NCI-H446 treated with DMSO at 0.1 percent for 48 hours (cell line): ENCODE measurements at places on chromosomes 5 and 9.

GRCh38 chr5:138461343-138462125 lies 3.7 kb upstream of the EGR1 start:
- DNase-seq, result no peak

DNA sequence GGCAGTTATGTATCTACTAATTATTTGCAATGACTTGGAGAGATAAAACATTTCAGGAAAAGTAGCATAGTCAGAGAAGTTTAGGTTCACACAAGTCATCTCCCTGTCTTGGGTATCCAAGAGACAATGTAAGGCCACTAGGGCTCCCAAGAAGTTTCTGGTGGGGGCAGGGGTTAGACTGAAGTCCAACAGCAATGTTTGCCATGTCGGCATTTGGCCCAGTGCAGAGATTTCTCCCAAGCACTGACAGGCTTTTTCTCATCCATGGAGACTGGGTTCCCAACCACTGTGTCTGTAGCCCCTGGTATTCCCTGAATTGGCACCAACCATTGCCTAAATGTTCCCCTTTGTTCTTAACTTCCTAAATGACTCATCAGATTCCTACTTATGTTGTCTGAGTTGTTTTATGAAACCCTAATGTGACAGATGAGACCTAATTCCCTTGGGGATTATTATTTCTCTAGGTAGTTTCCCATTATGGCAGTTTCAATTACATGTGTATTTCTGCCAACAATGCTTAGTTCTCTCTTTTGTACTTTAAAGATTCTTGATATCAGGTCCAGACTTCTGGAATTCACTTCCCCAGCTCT lies 103.6 kb upstream of the EGFLAM start:
- DNase-seq, result no peak

DNA sequence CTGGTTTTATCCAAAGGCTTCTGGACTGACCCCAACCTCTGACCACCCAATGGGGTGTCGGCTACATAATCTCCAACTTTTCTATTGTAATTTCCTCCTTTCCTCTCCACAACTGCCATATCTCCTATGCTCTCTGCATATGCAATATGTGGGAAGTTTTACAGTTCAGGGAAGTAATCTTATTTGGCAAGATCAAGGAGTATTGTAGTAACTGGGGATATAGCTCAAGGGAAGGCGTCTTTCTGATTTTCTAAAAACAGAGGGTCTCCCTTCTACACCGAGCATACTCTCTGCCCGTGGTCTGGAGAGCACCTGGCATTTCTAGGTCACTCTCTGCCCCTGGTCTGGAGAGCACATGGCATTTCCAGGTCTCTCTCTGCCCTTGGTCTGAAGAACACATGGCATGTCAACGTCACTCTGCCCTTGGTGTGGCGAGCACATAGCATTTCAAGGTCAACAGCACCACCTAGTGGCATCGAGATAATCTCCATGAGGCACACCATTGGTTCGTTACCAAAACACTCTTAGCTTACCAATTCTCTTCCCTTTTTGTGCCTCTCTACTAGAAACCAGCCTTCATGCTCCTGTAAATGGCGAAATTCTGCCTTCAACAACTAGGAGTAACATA lies 616.4 kb upstream of the NUDT12 start:
- no peak for DNase-seq

DNA sequence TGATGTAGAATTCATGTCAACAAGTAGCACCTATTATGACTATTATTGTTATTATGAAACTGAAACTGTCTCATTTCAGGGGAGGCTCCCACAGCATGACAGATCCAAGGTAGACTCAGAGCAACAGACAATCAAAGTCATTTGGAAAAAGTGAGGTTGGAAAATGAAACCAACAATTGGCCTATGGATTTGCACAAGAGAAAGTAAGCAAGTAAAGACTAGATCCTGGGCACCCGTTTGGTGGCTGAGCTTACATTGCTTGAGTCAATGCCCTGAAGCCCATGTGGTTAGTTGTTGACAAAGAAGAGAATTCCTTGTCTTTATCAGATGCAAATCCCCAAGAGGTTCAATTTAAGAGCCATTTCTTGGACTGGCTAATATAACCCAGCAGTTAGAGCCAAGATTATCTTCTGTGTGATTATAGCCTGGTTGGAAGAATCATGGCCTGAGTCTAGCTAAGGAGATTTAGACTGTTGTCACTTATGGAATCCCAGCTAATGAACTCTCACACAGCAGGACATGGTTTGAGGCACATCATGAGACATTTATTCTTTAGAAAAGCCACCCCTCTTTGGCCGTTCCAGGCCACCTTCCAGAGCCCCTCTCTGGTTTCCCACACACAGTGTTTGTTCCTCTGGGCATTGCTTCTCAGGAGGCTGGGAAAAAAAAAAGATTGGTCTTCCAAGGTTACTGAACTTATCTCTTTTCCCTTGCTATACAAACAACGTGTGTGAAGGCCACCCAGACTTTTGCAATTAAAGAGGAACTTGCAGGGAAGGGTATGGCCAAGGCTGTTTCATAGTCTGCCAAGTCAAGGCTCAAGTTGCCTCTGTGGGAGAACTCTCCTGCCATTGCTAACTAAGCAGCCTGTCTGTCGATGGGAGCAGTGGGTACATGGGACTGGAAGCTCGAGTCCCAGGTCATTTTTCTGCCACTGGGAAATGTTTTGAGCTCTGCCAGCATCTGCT lies 399.5 kb downstream of the ENC1 start:
- DNase-seq, result no peak

GRCh38 chr9:14715102-14715501 lies 7.4 kb downstream of the CER1 start:
- no peak for DNase-seq

GRCh38 chr5:72814104-72814503 lies 2.4 kb upstream of the TNPO1 start:
- no peak for DNase-seq

GRCh38 chr9:78938821-78939220 lies 632.9 kb upstream of the TLE4 start:
- no peak for DNase-seq

DNA sequence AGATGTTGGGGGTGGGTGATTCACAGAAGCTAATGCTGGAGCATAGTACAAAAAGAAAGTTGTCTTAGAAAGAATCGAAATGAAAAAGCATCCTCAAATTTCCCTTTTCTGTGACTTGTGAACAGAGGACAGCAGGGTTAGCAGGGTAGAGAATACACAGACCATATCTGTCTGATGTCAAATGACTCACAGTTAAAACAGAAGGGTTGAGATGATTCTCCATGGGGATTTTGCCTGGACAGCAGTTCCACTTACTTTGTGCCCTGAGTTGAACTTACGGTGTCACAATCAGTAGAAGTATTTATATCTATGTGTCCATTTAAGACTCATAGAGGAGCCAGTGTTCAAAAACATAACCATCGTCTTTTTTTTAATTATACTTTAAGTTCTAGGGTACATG lies 801.6 kb downstream of the KCTD16 start:
- DNase-seq, result no peak

DNA sequence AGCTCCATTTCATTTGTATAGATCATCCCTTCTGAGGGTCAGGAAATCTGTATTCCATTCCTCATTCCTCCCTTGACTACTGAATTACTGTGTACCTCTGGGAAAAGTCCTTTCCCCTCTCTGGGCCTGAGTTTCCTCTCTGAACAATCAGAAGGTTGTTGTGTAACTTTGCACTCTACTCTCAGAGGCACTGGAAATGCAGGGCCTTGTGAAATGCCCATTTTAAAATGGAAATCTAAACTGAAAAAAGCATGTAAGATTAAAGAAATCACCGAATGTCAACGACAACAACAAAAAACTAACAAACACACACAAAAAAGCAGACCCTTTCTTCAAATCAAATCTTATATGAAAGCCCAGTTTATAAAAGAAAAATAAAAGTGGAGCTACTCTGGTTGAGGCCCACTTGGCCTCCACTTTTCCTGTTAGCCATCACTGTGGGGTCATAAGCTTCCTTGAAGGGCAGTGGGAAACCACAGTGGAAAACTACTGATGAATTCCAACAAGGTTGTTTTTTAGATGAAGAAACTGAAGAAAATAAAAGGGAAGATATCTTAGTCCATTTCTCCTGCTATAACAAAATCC lies 21.6 kb upstream of the GRPEL2 start:
- no peak for DNase-seq

DNA sequence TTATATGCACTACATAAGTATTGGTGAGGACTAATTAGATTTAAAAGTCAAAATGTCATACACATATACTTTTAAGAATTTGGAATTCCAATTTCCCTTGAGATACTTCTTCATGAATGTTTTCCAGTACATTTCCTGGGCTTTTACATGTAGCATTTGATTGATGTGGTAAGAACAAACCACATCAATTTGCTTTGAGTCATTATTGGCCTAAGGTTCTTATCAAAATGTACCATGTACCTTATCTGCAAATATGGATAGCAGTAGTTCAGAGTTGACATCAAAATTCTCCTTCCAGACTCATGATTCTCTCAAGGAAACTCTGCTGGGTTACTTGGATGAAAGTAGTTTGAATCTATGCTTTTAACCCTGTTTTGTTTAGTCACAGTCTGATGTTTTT lies 2.5 kb downstream of the CAST start:
- DNase-seq, result no peak

DNA sequence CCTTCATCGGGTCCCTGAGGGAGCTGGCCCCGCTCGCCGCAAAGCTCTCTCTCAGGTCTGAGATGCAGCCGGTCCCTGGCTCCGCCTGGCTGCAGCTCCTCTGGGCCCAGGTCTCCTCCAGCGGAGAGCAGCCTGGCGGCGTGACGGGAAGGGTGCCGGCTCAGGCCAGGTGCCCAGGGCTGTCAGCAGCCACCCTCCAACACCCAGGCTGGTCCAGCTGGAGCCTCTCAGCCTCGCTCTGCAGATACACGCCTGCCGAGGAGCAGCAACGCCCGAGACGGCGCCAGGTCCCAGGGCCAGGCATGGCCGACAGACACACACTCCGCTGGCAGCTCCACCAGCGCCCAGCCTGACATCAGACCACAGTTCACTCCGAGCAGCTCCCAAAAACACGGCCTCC lies 25.6 kb downstream of the FAM163B start:
- no peak for DNase-seq

DNA sequence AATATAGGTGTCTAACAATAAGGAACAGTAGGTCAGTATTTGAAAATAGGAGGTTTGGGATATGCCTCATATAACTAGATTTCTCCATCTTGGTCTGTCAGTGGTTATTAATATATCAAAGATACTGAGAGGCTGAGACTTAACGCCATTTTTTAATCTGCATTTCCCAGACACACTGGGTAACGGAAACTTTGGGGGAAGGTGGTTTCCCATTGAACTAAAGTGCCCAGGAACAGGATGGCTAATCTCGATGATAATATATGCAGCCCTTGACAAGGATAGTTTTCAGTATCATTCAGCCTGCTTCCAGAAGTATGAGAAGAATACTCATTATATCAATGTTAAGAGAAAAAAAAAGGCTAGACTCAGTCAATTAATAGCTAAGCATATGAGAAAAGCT lies 30.7 kb downstream of the EFNA5 start:
- no peak for DNase-seq

DNA sequence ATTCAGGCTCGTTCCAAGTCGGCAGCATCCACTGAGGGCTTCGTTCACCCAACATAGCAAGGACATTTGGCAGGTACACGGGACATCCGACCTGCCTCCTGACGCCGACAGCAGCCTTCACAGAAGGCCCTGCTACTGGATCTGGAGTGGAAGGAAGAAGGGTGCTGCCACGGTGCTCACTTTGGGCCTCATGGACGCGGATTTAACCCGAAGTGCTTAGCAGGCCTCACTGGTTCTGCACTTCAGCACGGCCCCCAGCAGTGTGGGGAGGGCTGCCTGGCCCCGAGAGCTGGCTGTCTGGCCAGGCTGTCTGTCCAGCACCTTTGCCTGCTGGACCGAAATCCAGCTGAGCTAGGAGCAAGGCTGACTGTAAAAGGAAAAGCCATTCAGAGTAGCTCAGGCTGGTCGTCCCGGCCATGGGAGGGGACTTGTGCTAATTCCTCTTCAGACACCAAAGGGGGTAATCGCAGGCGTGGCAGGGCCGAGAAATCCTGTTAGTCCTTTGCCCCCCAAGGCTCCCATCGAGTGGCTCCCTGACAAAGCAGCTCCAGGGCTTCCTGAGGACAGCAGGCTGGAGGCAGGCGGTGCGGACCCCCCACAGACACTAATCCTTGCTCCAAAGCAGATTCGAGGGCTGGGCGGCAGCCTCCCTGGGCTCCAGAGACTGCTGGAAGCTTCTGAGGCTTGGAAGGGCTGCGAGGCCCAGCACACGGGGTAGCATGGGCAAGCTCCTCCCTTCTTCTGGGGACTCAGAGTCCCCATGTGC lies 11.1 kb upstream of the RXRA start:
- no peak for DNase-seq

DNA sequence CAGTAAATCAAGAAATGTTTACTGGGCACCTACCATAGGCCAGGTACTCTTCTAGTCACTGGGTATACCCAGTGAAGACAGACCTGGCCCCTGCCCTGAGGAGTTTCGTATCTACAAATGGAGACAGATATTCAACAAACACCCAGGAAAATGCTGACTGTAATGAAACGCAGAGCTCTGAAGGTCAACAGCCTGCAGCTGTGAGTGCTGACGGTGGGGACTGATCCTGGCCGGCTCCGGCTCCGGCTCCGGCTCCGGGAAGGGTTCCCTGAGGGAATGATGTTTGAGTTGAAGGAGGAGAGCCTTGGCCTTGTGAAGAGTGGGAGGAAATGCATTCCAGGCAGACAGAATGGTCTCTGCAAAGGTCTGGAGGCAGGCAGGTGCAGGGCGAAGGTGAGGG lies 23.1 kb downstream of the FGFR4 start:
- no peak for DNase-seq

DNA sequence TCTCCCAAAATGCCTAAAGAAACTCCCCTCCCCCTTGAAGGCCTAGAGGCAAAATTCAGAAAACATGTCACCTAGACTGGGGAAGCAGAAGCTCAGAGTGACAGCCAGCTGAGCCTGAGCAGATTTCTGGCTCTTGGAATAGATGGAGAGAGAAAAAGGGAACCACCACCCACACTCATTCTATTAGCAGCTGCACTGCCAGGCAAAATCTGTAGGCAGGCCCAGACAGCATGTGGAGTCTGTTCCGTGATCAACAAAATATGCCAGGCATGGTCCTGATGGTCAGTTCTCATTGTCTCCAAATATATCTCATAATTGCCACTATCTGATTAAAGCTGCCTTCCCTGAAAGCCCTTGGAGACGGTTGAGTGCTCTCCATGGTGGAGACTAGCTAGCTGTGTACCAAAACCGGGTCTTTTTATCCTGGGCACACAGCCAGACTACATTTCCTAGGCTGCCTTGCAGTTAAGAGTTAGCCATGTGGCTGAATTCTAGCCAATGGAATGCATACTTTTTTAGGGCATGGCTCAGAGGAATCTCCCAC lies 131.7 kb upstream of the GPR151 start:
- DNase-seq, result peak; percentile 94

- DNase-seq, result no peak
These were observed 124.1 kb downstream of the SYK start for GRCh38 chr9:90925581-90926257.
